Activated T-cell treated with anti-CD3 and anti-CD28 coated beads for 48 hours (primary cell): ENCODE measurements at places on chromosomes 4 and X.

DNA sequence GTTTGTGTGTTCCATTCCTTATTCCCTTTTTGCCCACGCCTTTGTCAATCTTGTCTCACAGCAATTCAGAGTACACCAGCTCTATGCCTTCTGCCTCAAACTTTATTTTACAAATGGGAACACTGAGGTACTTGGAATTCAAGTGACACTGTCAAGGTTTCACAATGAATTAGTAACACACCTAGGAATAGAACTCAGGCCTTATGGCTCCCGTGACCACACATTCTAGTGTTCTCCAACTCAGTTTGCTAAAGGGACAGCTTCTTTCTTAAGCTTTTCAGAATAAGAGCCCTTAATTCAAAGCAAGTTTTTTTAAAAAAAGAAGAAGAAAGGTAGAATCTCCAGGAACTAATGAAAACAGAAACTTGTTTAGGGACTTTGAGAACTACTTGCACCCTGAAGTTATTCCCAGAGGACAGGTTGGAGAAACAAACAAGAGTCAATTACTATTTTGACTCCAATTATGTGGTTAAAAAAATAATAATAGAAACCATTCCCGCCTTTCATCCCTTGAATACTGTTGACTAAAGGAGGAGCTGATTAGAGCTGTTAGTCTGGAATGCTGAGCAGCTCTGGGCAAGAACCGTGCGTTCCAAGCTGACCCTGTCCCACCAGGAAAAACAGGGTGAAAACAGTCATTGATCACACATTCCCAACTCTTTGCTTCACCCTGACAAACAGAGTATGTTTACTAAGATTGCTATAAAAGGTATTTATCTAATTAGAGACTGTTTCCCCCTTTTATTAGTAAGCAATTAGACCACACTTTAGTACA, 408.8 kb upstream of the CNKSR2 start:
- no peak for DNase-seq

DNA sequence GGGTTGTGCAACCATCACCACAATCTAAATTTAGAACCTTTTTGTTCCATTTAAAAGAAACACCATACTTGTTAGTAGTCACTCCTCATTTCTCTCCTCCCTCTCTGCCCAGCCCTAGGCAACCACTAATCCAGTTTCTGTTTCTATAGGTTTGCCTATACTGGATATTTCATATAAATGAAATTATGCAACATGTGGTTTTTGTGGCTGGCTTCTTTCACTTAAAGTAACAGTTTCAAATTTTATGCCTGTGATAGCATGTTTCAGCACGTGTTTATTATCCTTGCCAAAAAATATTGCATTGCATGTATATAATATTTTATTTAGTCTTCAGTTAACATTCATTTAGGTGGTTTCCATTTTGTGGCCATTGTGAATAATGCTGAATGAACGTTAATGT, 437.6 kb downstream of the IL1RAPL1 start:
- no peak for DNase-seq

DNA sequence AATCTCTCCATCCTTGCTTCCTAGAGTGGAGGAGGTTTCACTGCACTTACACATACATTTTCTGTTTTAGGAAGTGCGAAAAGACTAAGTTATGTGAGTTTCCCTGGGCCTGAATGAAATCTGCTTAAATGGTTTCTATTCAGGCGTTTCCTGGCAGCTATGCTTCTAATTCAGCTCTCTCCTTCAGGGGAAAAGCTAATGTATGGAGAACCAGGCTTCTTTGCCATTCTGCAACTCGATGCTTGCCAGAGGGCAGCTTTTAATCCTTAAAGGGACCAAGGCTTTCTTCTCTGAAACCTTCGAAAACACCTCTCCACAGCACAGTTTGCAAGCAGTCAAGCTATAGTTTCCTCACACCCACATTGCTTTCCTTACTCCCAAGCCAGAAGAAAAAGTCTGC, 89.5 kb upstream of the ARX start:
- no peak for DNase-seq

- no peak for DNase-seq
Observed at GRCh38 chrX:154714925-154715324, 36.0 kb downstream of the GAB3 start.

DNA sequence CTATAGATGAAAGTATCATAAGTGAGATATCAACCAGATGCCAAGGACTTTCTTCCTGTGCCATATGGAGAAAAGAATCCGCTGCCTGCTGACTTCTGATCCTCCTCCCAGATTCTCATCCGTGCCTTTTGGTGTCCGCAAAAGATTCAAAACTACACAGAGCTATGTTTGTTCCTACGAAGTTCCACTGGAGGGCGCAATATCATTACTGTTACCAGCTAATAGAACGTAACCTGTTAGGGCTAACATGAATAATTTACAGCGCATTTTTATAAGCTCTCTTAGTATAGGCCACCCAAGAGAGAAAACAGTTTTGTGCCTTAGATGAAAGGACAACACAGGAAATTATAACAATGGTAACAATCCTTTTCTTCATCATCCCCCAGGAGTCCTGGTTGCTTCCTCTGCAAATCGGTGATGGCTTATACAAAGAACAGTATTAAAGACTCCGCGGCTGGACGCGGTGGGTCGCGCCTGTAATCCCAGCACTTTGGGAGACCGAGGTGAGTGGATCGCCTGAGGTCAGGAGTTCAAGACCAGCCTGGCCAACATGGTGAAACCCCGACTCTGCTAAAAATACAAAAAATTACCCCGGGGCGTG, 22.8 kb upstream of the CENPVL3 start:
- no peak for DNase-seq

GRCh38 chrX:133747196-133747595, 238.2 kb downstream of the GPC3 start:
- DNase-seq = no peak

DNA sequence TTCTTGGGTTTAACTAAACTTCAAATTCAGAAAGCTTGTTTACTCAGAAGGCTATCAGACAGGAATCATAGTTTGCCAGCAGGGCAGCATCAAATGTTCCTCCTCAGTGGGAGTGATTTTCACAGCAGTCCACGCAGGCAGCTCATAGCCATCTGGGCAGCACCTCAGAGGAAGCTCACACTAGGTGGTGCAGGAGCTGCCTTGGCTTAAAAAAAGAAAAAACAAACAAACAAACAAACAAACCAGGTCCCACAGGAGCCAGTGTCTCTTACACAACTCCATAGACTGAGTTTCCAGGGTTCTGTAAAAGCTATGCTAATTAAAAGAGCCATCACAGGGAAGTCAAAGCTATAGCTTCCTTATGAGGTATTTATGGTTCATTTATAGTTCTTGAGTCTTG, 10.5 kb upstream of the KLHL5 start:
- no peak for DNase-seq

DNA sequence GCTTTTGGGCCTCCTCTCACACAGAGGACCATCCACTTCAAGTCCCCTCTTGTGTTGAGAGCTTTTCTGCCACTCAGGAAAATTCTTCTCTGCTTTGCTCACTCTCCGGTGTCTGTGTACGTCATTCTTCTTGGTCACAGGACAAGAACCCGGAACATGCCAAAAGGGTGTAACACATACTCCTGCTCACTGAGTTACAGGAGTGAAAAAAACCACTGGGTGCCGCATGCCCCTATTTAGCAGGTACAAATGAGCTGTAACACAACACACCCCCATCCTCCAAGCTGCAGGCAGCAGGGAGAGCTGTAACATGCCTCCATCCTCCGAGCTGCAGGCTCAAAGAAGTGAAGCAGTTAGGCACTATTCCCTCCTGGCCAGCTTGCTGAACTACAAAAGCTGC, 13.0 kb upstream of the CXCL2 start:
- no peak for DNase-seq

GRCh38 chrX:86047174-86047935, at the start of gene CHM:
Gene CHM (minus strand): TSS chrX:86047558. CDS start chrX:86047532, 26 bp downstream.
- peak; percentile 31 for DNase-seq

- DNase-seq = no peak
Observed at GRCh38 chr4:168486912-168487281, 6.6 kb upstream of the DDX60L start.

DNA sequence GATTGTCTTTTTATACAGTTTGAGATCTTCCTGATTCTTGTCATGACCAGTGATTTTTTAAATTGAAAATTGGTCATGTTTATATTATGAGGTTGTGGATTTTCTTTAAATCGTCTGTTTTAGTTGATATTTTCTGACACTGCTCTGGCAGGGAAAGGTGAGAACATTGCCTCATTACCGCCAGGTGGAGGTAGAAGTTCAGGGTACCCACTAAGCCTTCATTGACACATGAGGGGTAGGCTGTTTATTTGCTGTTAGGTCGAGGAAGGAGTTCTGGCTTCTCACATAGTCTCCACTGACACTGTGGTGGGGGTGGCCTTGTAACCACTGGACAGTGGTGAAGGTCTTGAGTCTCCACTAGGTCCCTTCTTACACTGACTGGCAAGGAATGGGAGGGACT, 117.6 kb upstream of the GPR101 start:
- no peak for DNase-seq

- DNase-seq = no peak
Observed at GRCh38 chr4:187172340-187172761, 448.7 kb upstream of the FAT1 start.

- no peak for DNase-seq
Observed at GRCh38 chr4:41455206-41455605, 82.8 kb upstream of the LIMCH1 start.

- no peak for DNase-seq
Observed at GRCh38 chr4:26877961-26878360, 17.3 kb downstream of the STIM2 start.

GRCh38 chr4:10584042-10584441, 100.5 kb downstream of the CLNK start:
- no peak for DNase-seq

DNA sequence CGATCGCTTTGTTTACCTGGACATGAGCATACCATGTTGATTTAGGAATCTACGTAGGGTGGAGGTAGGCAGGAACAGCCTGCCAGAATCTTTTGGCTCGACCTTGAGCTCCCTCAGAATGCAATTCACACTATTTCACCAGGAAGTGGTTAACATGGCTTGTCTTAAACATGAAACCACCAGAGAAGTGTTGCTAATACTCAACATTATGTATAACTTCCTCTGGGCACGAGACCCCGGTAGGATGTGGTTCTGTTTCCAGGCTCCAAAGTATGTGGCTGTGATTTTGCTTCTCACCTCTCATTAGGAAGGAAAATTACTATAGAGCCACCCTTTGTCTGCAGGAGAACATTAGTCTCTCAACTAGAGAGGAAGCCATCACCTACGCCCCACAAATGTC, 59.0 kb upstream of the VCX3B start:
- DNase-seq = no peak
